ENCODE measurements at places on chromosomes 6 and 20.

DNA sequence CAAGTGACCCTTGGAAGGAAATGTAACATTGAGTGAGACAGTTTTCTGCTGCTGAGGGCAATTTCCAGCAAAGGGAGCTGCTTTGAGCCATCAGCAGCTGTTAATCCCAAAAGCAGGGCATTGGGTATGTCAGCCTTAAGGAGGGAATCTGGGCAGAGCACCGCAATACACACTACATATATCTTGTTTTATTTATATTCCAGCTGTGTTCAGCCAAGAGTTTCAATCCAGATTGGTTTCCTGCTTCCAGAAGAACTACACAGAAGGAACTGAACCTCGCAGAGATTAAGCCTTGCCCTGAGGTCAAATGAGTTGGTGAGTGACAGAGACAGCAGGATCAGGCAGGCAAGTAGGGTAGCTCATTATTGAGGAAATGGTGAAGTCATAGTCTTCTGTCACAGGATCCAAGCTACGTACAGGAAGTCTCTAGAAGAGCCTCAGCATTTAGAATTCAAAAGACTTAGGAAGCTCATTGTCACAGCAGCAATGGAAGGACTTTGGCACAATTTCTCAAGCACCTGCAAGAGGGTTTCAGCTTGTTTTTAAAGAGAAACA, 109.9 kb upstream of the HEY2 start:
- DNase-seq, result no peak

DNA sequence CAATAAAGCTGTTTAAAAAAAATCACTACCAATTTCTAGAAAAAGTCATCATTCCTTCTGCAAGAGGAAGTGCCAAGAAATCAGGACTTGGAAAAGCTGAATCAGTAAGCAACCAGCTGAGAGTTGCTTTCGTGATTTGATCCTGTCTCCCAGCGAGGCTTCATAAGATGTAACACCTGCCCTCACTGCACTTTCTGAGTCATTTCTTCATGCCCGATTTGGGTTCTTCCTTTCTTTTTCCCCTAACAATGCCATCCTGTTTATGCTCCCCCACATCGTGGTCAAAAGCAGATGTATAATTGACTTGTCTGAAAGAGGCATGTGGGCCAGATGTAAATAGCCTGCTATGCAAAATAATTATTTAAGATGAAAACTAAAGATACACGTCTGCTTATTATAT, 52.1 kb downstream of the RIPOR2 start:
- DNase-seq, result no peak

DNA sequence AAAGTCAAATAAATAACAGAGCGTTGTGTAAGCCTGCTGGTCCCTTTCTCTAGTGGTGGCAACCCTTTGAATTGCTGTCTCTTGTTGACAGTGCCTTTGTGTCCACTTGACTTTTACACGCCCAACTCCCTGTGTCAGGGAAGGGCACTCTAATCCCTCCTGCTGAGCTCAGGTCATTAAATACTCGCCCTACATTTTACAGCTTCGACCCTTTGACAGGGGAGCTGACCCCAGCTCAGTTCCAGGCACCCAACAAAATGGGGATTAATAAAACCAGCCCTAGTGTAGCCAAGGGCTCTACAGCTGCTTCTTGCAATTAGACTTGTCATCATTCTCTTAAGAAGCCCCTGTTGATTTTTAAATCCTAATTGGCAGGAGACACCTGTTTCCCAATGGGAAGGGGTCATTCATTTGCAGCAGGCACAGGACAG, 308.2 kb downstream of the EYA4 start:
- no peak for DNase-seq

GRCh38 chr6:31920811-31921210, 6.7 kb upstream of the C2 start:
- DNase-seq, result no peak

GRCh38 chr20:57661746-57662455, 41.7 kb upstream of the ZBP1 start:
- peak; percentile 16 for DNase-seq

DNA sequence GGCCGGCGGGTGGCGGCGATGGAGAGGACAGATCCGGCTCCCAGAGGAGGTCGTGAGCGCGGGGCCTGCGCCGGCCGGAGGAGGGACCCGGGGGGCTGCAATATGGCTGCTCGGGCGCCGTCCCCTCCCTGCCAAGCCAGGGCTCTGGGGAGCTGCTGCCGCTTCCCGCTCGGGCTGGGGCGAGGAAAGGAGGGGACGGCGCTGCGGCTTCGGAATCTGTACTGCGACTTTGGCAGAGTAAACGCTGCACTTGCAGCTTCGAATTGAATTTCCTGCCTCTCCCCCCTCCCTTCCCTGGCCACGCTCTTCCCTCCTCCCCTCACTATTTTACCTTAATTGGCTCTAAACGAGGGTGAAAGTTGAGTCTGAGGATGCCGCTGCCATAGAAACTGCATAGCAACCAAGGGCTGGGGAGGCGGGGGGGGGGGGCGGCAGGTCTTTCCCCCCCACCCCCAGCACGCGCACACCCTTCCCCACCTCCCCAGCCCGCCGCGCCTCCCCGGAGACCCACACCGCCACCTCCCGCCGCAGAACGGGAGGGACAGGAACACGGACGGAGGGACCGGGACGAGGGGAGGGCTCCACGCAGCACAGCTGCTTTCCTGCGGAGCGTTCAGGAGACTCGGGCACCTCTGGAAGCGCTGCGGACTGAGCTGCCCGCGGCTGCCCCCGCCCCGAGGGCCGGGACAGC, 93.9 kb downstream of the RNASET2 start:
- peak; percentile 59 for DNase-seq

- DNase-seq, result no peak
Measured at GRCh38 chr6:123962508-123962907, 158.8 kb downstream of the NKAIN2 start.

GRCh38 chr6:83183082-83183828, 9.8 kb downstream of the PGM3 start:
- DNase-seq, result no peak

GRCh38 chr6:128731249-128732165, 151.4 kb upstream of the LAMA2 start:
- DNase-seq, result no peak

- DNase-seq, result no peak
Measured at GRCh38 chr6:71209626-71210025, 79.0 kb upstream of the OGFRL1 start.

DNA sequence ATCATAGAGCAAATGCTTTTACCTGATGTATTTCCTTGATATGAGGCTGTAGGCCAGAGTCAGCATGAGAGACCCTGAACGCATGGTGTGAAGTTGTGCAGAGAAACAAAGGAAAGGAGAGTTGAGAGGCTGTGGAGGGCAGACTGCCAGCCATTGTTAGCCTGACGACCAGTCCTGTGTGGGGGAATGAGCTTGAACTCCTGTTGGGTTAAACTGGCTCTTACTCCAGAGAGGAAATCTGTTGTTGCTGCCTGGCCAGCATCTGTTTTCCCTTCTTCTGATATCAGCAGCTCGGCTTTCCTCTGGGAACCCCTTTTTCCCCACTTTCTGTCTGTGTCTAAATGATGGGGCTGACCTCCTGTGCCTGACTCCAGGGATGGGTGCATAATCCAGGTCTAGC, 158.2 kb upstream of the ZFP64 start:
- no peak for DNase-seq

DNA sequence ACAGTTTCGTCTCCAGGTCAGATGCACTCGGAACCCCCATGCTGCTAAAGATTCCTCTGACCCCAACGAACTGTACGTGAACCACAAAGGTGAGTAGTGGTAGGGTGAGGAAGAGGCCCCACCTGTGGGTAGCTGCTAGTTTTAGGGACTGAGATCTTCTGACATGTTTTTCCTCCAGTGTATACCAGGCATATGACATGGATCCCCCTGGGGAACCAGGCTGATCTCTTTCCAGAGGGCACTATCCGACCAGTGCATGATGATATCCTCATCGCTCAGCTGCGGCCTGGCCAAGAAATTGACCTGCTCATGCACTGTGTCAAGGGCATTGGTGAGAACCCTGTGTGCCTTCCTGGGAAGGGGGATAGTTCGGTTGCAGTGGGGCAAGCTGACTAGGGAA, 3.2 kb downstream of the POLR1C start:
- DNase-seq, result no peak

DNA sequence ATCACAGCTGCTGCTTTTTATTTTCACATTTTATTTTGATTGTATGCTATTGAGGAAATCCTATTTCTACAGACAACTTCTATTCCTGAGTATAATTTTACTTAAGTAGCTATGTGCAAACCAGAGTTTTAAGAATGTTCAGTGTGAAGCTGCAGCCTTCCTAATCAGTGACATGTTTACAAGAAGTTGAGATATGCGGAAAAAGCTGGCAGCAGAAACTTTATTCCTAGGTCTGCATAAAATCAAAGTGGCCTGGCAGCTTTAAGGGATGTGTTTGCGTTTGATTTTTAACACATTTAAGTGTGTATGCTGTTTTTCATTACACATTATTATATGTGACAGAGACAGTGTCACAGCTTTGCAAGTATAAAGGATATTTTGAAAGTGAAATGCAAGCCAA, 26.3 kb downstream of the MAPK14 start:
- no peak for DNase-seq

GRCh38 chr6:7978736-7979135, 68.1 kb upstream of the TXNDC5 start:
- no peak for DNase-seq

DNA sequence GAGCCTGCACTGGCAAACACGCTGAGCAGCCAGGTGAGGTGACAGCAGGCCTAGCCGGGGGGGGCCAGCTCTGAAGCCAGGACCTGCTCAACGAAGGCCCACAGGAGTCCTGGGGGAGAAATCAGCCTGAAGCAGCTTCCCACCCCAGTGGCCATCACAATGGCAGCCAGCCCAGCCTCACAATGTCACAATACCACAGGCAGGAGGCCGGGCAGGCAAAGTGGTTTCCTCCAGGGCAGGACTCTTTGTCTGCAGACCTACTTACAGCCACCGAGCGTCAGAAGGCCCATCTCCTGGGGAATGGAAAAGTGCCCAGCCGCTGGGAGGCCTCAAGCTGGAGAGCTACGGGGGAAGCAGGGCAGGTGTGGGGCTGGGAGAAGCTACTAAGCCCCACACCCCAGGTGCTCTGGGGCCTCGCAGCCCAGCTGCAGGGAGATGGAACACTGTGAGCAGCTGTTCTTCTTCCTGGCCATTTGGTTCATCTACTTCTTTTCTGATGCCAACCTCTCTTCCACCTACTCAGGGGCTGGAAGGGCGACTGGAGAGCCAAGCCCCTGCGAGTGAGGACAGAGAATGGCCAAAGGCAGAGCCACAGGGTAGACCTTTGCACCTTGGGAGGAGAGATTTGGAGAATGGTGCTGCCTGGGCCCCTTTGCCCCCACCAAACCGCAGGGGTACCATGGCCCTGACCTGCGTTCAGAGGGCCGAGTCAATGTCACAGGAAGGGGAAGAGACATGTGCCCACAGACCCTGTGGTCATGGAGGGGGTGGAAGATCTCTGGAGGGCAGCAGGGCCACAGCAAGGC, 22.3 kb upstream of the AVP start:
- no peak for DNase-seq

Measured in left hindlimb (tissue), 1 donor.